NCI-H774 (cell line): ENCODE measurements at places on chromosomes 1 and 21.

DNA sequence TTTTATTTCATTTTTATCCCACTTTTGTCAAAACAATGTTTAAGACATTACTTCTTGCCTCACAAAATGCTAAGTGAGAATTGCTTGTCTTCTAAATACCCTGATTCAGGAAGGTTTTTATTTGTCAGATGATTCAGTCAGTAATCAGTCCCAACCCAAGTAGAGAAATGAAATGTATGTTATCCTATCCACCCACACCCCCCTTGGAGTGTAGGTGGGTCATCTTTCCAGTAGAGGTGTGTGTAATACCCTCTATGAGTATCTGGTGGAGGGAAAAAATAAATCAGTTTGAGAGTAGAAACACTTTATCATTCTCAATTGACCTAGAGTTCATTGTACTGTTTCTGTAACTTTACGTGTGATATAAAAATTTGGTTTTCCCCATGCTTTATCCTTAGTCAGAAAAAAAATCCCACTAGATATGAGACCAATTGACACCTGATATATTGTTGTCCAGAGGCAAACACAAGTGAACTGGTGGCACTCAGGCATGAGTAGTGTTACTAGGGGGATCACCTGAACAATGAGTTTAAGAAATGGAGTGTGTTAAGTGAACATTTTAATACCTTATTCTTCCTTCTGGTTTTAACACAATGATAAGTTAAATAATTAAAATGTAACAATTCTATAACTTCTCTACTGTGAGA lies 153.8 kb upstream of the C1orf105 start:
- DNase-seq = no peak

GRCh38 chr1:207361889-207362288 lies 40.4 kb downstream of the CD55 start:
- DNase-seq = no peak

- no peak for DNase-seq
Observed at GRCh38 chr1:182328591-182328990, 63.0 kb downstream of the GLUL start.

DNA sequence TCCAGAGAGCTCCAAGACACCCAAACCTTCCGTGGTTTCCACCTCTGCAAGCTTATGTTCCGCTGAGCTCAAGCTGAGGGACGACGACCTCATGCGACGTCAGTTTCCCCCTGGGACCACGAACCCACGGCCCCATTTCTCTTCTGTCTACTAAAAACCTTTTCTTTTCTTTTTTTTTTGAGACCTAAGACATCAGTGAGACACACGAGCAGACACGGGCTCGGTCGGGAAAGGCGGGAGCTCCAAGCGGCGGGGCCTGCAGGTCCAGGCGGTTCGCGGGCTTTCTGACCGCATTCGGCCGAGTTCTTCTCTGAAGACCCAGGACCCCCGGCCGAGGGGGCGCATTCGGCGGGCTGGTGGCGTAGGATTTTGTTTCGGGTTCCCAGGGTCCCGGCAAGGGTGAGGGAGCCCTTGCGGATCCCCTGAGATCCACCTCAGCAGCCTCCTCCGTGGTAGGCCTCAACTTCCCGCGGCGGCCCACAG lies 402 bp downstream of the C21orf58 start:
- DNase-seq = no peak

- DNase-seq = no peak
Observed at GRCh38 chr1:184890539-184890973, 83.8 kb downstream of the NIBAN1 start.

DNA sequence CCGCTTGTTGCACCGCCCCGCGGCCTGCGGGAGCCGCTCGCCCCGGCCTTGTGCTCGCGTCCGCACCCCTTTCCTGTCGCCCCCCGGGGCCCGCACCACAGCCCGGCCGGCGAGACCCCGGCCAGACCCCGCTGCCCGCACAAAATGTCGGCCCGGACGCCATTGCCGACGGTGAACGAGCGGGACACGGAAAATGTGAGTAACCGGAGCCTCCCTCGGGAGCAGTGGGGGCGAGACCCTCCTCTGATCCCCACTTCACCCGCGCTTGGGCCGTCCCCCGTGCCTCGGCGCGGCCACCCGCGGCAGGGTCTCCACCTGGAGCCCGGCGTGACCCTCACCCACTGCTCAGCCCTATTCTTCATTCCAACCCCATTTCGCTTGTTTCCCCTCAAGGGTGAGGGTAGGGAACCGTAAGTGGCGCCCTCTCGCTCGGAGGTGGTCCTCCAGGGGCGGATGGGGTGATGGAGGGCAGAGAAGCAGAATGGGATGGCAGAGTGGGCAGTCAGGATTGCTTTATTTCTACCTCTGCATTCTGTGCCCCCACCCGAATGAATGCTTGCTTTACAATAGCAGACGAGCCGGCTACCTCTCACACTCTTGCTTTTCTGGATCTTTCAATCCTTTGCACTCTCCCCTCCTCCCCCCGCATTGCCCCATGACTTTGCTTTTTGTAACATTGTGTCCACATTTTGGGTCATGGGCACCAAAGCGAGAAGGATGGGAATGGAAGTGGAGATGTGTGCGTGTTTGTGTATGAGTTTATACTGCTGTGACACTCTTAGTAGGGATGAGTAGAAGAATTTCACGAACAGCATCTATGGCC lies 954 bp downstream of the MARK1 start:
- DNase-seq = no peak

DNA sequence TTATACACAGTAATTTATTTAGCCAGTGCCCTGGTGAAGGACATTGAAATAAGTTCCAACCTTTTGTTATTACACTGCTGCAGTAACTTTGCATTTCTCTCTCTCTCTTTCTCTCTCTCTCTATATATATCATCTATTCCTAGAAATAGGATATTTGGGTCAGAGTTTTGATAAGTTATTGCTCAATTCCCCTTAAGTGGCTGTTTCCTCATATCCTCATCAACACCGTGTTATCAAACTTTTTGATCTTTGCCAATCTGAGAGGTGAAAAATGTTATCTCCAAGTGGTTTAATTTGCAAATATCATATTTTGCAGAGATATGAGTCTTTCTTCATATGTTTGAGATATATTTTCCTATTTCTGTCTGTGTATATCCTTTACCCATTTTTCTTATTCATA lies 1.6 kb upstream of the SRSF4 start:
- no peak for DNase-seq
